Mesothelial cell of epicardium (in vitro differentiated cells): ENCODE measurements at places on chromosomes 13 and 19.

DNA sequence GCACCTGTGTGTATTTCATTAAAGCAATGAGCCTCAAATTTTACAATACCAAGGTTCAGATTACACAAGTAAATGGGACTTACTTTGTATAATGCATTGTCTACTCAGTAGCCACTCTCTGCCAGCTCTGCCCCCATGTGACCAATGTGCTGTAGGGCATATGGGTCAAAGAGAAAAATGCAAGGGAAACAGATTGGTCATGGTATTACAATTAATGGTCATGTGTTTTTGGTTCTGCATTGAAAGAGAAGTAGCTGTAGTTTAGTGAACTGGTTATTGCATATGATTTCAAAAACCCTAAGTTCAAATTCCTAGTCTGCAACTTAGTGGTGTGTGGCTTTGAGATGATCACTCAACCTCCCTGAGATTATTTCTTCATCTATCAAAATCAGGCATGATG, 545.4 kb downstream of the SUCLA2 start:
- DNase-seq: no peak

- no peak for DNase-seq
Observed at GRCh38 chr19:17378271-17378670, 1.1 kb upstream of the PLVAP start.

GRCh38 chr19:41307090-41307875, 2.7 kb upstream of the CCDC97 start:
- no peak for DNase-seq

DNA sequence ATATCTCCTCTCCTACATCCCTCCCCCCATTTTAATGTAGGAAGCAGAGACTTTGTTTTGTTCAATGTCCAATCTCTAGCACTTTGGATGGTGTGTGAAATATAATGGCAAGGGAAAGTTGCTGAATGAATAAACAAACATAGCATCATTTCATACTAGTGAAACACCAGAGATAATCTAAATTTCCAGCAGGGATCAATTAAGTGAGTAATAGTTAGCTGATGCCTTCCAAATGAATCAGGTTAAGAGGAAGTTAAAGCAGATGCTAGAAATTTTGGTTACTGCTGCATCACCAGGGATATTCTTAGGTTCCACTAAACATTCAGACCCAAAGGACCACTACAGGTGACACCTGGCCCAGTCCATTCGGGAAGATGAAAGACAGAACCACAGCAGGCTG, 8.1 kb downstream of the MRPS31 start:
- DNase-seq: no peak

DNA sequence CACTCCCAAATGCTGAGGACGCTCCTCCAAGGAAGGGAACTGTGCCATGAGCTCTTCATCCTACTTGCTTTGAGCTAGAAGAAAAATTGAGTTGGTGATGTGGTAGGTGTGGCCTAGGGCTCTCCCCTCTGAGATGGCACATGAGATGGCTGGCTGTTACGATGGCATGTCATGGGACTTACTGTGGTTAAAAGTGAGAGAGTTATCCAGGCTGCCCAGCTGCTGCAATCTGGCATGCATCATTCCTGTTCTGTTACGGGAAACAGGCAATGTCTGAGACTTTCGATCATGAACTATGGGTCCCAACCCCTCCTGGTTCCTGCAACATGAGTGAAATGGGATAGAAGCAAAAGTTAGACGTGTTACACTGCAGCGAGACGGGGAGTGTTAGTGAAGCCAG, 93.3 kb upstream of the SLC15A1 start:
- DNase-seq: no peak
